Spinal cord (tissue), 10 donors: ENCODE measurements at places on chromosomes 13 and 19.

DNA sequence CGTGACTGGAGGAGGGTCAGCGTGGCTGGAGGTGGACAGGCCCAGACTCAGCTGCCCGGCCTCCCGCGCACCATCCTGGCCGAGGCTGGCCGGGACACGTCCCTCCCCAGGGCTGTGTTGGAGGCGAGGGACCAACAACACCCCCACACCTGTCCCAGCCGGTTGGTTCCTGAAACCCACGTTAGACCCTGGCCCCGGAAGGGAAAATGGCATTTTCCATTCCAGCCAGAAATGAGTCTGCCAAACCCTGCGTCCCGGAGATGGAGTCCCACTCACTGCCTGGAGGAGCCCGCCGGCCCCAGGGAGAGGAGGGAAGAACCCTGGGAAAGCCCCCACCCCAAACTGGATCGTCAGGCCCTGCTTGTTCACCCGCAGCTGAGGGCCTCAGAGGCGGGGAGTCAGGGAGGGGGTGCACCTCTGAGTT, 4.8 kb upstream of the WDR18 start:
- no peak for DNase-seq

GRCh38 chr19:14772467-14772866, 5.9 kb downstream of the ADGRE2 start:
- DNase-seq: no peak

GRCh38 chr19:38337360-38337653, 1.7 kb downstream of the CATSPERG start:
- no peak for DNase-seq

- no peak for DNase-seq
Measured at GRCh38 chr13:78299832-78300623, 303.3 kb downstream of the POU4F1 start.

DNA sequence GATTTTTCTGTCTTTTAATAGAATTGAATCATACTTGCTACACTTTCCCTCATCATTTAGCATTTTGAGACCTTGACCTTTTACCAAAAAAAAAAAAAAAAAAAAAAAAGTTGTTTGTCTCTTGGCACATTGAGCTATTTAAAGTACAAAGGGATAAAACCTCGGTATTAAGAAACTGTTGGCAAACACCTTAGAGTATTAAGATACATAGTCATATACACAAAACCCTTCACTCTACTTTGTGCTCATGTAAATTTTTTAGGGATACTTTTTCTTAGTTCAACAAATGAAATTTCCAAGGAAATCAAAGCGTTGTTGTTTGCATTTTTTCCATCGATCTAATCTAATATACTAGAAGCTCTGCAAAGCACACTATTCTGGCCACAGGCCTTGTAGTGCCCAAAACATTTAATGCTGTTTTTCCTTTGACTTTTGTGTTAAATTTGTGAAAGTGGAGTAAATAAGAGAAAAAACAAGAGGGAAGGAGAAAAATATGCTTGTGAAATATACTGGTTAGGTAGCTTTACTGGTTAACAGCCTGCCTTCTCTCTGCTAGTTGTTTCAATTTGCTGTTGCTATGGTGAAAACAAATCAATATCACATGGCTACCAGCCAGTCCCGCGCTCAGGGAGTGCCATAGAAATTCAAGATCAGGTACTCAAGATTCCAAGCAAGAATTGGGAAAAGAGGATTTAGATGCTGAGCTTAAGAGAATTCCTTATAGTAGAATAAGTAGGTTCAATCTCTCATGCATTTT, 2.6 kb downstream of the MBNL2 start:
- DNase-seq: no peak

- no peak for DNase-seq
Measured at GRCh38 chr19:2273356-2274184, 8.4 kb downstream of the PEAK3 start.

GRCh38 chr13:40672765-40673397, 6.4 kb upstream of the FOXO1 start:
- no peak for DNase-seq

DNA sequence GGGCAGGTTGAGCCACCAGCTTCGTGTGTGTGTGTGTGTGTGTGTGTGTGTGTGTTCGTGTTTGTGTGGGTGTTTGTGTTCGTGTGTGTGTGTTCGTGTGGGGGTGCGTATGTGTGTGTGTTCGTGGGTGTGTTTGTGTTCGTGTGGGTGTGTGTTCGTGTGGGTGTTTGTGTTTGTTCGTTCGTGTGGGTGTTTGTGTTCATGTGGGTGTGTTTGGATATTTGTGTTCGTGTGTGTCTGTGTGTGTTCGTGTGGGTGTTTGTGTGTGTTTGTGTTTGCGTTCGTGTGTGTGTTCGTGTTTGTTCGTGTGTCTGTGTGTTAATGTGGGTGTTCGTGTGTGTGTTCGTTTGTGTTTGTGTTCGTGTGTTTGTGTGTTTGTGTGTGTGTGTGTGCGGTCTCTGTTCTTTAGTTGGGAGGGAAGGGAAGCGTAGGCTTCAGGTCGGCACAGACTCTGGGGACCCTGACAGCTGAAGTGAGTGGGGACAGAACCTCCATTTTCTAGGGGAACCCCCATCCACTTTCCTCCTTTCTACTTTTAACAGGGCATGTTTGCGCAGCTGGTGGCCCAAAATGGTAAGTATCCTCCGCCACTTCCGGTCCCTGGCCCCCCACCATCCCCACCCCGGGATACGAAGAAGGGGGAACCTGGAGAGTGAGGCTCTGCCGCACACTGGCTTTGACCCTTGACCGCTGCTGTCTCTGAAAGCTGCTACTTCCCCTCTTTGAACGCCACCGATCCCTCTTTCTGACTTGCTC, 1.6 kb downstream of the TNFSF9 start:
- DNase-seq: no peak
